ENCODE measurements at places on chromosomes 7 and 10.

DNA sequence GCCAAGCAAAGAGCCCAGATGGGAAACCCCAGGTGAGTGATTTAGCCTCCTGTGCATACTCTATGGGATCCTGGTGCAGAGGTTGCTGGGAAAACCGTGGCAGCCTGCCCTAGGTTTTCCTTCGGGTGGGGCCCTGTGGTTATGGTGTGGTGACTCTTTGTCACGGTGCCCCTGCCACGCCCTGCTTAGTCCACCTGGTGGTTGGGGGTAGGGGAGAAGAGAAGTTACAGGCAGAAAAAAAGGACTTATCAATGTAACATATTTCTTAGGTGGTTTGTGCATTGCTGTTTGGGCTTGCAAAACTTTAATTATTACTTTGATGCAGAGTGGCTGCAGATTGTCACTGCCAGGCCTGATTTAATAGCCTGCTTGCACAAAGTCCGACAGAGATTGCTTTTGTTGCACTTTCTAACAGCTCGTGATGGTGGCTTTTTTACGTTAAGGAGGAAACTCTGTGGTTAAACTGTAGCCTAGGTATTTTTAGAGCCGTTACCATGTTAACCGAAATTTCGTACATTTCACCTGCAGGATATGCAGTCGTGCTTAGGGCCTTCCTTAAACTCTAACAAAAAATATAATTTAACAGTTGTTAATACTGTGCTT, 197.4 kb downstream of the RNLS start:
- DNase-seq = no peak

- DNase-seq = no peak
Measured at GRCh38 chr10:15719899-15720634, at the start of gene ITGA8. TSS of gene ITGA8 (minus strand) at chr10:15719922. CDS start at chr10:15719771, 151 bp downstream.

- no peak for DNase-seq
Measured at GRCh38 chr10:29379208-29379607, 90.3 kb downstream of the LYZL1 start.

DNA sequence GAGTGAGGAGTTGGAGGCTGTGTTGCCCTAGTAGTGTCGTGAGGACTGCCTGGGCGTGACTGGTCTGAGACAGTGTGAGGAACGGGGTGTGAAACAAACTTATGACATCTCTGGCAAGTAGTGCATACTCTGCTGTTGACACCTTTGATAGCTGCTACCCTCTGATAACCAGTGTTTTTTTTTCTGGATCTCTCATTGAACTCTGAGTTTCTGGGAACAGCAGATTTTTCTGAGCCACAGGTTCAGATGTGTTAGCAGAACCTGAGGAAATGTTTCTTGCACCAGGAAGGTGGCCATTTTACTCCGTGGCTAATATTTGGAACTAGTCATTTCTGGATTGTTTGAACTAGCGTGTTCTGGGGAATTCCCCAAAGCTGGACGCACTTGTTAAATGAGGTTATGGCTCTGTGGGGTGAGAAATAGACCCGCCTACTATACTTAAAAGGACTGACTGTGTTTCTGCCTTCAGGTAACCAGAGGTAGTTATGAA, 52.9 kb downstream of the AUTS2 start:
- no peak for DNase-seq

DNA sequence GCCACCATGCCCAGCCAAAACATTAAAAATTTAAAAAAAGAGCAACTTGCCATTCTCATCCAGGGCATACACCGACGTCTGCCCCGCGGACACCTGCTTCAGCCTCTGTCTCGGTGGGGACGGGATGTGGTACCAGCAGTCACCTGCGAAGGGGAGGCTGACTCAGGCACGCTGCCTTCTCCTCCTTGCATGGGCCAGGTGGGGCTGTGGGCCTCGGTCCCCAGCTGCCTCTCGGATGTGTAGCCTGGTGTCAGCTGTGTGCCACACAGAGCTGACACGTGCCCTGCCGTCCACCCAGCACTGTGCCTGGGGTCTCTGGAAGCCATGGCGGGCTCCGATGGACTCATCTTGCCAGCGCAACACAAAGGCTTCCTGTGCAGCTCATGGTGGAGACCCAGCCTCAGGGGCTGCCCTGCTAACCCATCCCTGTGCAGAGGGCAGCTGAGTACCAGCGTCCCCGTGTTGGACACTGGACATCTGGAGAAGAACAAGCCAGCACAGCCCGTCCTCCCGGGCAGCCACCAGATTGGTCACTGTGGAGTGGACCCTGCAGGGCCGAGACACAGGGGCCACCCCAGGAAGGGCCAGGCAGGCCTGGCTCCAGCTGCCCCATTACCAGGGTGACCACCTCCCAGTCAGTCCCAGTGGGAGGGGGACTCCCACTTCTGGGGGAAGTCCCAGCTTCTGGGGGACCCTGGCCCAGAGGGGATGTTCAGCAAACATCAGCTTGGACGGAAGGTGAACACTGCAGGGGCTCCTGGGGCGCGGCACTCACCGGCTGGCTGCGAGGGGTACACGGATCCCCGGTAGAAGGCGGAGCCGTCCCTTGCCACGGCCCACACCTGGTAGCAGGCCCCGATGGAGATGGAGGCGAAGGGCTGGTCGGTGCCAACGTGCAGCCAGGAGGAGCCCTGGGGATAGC, 10.6 kb downstream of the BHLHA15 start:
- no peak for DNase-seq

DNA sequence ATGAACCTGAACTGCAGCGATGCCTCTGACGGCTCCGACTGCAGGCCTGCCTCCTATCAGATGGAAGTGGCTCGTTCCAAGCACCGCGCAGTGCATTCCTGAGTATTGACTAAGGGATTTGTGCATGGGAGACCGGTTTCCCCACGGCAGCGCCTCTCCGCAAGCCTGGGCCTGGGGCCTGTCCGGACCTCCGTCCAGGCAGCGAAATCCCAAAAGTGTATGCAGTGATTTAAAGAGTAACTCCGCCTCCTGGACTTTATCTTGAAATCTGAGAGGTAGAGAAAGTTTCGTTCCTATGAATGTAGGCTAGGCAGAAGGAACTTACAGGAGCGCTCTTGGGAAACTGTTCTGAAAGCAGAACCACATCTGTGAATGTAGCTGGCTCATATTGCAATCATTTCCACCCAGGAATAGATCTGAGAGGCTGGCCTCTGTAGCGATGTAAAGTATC, 106.2 kb upstream of the CELF2 start:
- DNase-seq = no peak

- no peak for DNase-seq
Measured at GRCh38 chr7:141585592-141586510, 34.6 kb downstream of the AGK start.

DNA sequence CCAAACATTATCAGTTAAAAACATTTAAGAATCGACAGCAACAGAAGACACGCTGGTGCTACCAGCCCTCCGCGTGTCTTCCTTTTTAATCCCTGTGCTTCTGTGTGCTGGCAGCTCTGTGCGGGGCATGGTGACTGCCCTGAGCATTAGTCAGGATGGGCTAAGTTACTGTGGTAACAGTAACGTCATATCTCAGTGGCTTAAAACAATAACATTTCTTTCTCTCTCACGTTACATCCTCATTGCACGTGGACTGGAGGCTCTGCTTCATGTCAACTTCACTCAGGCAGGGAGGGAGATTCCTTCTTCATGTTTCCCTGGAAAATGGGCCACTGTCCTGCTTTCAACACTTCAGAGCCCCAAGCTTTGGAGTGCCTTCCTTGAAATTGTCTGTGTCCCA, 378.5 kb downstream of the CCSER2 start:
- no peak for DNase-seq

DNA sequence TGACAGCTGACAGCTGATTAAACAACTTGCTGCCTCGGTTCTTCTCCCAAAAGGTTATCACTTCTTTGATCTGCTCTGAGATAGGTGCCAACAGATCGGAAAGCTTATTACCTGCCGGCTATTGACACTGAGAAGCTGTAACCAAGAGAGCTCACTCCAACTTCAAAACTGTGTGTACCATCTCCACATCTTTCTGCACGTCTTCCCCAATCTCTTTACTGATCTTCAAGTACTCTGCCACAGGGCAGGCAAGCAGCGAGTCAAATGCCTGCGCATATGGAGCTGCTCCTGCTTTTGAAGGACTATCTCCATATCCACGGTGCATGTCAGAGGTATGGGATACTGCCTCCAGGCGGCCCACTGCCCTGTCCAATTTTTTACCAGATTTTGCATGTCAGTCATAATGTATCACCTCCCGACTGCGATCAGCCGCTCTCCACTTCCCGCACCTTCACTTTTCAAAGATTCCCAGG, 352 bp upstream of the ZNF485 start:
- DNase-seq = no peak

DNA sequence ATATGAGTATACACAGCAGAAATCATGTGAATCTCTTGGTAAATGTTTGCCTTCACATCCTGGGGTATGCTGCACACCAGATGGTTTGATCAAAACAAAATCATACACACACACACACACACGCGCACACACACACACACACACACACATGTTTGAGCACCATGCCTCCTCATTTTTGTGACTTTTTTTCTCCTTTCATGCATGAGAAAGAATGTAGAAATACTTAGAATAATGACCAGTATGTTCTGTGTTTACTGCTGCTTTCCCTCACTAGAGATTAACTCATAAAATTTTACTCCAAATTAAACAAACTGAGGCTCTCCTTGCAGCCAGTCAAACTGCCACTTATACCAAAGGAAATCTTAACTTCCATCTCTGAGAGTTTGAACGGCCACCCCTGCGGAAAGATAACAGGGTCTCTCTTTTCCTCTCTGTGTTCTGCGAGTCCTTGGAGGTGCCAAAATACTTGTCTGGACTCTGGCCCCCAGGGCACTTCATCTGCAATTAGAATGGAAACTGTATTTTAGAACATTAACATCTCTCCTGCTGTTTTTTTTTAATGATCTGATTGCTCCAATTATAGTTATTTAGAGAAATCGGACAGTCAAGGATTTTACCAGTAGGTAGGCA, 320.8 kb upstream of the NFE2L3 start:
- DNase-seq = no peak

DNA sequence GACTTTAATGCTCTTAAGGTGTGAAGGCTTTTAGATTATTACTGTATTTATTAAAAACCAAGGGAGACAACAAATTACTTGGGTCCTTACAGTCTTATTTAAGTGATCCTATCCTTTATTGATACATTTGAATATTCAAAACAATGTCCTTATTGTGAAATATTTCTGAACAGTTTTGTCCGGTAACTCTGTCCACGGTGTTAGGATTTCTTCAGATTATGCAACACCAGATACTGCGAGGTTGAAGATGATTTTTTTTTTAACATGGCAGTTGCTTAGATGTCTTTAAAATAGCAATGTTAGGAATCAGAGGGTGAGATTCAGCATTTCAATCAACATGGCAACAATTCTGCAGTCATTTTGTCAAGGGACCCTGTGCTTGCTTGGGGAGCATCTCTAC, 176.5 kb downstream of the CSTF2T start:
- no peak for DNase-seq

- no peak for DNase-seq
Measured at GRCh38 chr7:32890793-32891042, 842 bp downstream of the KBTBD2 start.

DNA sequence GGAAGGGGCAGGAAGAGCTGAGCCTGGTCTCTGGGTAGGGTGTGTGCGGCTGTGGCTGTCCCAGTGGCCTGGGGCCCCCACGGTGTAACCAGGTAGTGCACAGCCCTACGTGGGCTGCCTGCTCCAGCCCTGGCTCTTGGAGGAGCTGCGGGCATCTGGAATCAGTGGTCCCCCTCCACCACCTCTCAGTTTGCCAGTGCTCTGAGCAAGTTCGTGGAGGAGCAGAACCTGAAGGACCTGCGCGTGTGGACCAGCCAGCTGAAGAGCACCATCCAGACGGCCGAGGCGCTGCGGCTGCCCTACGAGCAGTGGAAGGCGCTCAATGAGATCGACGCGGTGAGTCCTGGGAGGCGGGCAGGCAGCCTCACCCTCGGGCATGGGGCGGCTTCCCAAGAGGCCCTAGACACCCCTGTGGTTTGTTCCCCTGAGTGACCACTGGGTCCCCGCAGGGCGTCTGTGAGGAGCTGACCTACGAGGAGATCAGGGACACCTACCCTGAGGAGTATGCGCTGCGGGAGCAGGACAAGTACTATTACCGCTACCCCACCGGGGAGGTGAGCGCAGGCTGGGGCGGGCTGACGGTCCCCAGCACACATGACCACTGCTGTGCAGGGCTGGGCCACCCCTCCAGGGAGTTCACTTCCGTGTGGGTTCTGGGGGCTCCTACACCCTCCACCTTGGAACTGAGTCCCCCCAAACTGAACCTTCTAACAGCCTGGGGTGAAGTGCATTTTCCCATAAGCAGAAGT, 18.6 kb downstream of the PFKFB3 start:
- no peak for DNase-seq

GRCh38 chr7:150435390-150436073, 14.9 kb upstream of the GIMAP8 start:
- no peak for DNase-seq

DNA sequence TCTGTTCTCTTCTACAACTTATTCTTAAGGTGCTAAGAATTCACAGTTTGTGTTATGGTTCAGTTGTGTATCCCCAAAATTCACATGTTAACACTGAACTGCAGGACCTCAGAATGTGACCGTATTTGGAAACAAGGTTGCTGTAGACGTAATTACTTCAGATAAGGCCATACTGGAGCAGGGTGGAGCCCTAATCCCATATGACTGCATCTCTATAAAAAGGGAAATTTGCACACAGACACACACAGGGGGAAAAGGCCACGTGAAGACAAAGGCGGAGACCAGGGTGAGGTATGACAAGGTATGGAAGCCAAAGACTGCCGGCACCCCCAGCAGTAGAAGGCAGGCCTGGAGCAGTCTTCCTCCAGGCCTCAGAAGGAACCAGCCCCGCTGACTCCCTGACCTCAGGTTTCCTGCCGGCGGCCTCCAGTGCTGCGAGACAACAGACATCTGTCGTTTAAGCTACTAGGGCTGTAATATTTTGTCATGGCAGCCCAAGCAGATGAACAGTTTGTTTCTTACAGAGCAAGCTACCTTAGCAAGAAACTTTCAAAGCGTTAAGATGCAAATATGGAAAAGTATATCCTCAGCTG, 98.7 kb downstream of the PROSER2 start:
- no peak for DNase-seq

DNA sequence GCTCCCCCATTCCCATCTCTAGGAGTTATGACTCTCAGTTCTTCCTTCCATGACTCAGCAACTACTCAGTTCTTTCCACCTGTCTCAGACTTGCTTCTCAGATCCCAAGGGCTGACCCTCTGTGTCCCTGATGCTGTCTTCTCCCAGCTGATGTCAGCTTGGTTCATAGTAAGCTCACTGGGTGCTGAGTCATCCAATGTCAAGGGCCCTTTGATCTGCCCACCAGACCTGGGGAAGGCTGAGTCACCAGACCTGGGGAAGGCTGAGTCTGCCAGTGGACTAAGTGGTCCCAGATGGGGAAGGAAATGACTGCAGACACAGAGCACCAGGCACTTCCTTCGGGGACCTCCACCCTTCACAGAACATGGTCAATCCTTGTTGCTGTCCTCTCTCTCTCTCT, 76.1 kb upstream of the ZEB1 start:
- DNase-seq = no peak

DNA sequence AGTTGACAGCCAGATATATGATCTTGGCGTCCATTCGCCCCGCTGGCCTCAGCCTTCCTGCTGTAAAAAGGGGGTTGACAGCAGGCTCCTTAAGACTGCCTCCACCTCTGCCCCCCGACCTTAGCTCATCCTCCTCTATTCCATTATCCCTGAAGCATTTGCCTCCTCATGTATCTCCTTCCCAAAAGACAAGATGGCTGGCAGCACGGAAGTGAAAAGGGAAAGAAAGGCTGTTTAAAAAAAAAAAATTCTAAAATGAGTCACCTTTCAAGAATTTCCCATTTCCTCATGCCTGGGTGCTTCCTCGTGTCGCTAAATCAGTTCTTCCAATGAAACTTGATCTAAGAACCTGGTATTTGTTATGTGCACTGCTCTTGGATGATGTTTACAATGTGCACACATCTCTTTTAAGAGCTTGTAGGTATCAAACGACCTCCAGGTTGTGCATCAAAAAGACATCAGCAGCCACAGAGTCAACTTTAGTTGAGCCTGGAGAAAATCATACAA, 1.7 kb downstream of the SCRN1 start:
- DNase-seq = no peak
